Stimulated activated CD8-positive, alpha-beta memory T cell treated with anti-CD3 and anti-CD28 coated beads, Interleukin-4, amount 100 ng/mL, for 1 hour (primary cell): ENCODE measurements at places on chromosomes 7 and 10.

DNA sequence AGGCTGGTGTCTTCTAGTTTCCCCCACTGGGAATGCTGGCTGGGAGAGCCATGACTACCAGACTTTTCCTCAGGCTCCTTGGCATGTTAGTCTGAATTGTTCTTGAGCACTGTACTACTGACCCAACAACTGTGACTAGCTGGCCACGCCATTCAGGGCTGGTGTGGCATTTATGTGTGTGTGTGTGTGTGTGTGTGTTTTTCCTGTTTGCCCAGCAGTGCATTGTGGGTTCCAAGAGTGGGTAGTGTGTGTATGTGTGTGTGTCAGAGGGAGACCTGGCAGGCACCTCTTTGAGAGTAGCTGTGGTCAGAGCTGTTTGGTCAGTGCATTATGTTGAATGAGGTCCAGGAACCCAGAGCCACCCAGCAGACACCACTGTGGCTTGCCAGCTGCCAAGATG, 9.2 kb downstream of the PCBD1 start:
- DNase-seq, result no peak

GRCh38 chr7:140033036-140033435, 29.7 kb downstream of the PARP12 start:
- DNase-seq, result no peak

DNA sequence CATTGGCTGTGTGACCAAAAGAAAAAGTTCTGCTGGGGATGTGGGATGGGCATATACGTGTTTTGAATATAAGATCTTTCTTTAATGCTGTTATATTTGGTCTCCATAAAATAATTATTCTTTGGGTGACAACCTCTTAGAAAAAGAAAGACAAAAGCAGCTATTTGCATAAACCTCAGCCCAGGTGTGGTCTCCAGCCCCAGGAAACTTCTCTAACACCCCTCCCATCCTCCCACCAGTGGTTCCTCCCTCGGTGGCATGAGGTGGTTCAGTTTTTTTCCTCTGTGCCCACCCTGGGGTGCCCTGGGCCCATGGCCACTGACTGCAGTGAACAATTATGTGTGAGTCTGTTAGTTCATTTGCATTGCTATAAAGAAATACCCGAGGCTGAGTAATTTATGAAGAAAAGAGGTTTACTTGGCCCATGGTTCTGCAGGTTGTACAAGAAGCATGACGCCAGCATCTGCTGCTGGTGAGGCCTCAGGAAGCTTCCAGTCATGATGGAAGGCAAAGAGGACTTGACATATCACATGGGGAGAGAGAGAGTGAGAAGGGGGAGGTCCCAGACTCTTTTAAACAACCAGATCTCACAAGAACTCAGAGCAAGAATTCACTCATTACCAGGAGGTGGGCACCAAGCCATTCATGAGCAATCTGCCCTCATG, 165.9 kb downstream of the CUX1 start:
- DNase-seq, result no peak

DNA sequence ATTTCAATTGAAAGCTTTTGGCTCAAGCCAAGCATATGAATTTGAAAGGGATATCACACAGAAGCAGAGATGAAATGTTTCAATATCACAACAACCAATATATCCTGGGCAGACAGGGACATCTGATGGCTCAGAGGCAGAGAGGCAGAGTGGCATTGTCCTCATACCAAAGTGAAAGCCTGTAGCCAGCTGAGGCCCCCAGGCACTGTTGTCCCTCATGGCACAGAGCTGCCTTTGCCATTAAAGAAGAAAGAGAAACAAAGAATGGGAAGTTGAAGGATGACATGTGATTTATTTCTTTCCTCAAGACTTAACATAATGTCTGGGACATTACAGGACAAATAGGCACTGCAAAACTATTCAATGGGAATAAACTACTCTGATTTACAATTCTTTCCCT, 504.3 kb upstream of the PCDH15 start:
- no peak for DNase-seq

DNA sequence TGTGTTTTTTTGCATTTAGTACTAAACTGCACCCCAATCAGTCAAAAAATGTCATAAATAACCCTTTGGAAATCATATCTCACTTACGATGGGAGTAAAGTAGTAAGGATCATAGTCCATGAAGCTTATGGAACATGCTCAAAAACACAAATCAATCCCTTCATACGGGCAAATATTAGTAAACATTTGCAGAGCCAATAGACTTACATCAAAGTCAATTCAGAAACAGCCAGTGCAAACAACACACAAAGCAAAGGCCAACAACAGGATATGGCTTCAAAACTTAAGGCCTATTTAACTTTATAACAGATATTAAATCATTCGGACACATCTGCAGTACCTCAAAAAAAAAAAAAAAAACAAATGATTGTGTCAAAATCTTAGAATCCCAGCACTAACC, 32.1 kb downstream of the SGCE start:
- DNase-seq, result no peak

- no peak for DNase-seq
Measured at GRCh38 chr7:157544226-157544625, 207.4 kb downstream of the DNAJB6 start.

GRCh38 chr7:100157069-100157333, 1.5 kb downstream of the TRAPPC14 start:
- no peak for DNase-seq

GRCh38 chr7:72281308-72281707, 130.8 kb downstream of the CALN1 start:
- DNase-seq, result no peak

GRCh38 chr10:49478819-49479218, 60.1 kb downstream of the ERCC6 start:
- no peak for DNase-seq

- no peak for DNase-seq
Measured at GRCh38 chr10:71525092-71525491, 128.4 kb downstream of the CDH23 start.

DNA sequence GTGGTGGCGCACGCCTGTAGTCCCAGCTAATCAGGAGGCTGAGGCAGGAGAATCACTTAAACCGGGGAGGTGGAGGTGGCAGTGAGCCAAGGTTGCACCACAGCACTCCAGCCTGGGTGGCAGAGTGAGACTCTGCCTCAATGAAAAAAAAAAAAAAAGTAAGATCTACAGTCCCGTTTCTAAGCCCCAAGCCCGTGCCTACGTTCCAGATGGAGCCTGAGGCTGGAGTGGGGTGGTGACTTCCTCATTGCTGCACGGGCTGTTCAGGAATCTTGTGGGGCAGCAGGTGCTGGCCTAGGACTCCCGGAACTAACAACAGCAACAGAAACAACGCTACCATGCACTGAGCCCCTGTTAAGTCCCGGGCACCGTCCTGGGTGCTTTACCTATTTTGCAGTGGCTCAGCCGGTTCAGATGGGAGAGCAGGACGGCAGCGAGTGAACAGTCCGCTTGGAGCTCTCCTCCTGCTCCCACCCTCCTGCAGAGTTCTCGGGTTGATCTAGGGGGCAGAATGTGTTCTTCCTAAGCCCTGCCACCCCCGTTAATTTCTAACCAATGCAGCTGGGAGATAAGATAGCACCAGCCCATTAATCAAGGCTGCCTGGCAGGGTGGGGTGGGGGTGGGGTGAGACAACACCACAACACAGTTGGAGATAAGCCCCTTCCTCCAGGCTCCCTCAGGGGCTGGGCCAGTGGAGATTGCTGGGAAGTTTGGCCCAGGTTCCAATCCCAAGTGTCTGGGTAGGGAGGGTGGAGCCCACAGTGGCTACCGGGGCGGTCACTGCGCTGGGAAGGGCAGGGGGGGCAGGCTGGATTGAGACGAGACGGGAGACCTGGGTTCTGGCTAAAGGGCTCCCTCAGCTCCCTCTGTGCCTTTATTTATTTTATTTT, 17.0 kb upstream of the SFRP5 start:
- DNase-seq, result no peak

DNA sequence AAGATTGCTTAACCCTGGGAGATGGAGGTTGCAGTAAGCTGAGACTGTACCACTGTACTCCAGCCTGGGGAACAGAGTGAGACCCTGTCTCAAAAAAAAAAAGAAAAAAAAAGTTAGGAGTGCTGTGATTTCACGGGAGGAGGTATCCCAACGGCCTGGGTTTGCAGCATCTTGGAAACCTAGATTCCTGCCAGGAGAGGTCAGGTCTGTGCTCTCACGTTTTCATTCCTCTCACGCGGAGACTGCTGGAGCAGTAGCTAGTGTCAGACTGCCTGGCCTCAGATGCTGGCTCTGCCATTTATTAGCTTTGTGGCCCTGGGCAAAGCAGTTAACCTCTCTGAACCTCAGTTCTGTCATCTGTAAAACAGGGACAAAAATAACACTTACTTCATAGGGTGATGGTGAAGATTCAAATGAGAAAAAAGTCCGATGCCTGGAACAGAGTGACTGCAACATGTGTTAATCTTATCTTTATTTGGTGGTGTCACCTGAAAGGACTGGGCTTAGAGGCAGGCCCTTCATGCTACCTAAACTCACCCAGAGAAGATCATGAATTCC, 94.9 kb downstream of the GAD2 start:
- DNase-seq, result no peak

GRCh38 chr10:132640326-132641125, 102.9 kb downstream of the INPP5A start:
- DNase-seq, result no peak

- DNase-seq, result no peak
Measured at GRCh38 chr10:117139581-117140524, 1.8 kb upstream of the VAX1 start.
